Stimulated activated CD4-positive, alpha-beta T cell treated with anti-CD3 and anti-CD28 coated beads, Interleukin-4, amount 100 ng/mL, for 24 hours (primary cell): ENCODE measurements at places on chromosomes 12 and 14.

GRCh38 chr12:91406920-91407341, 224.3 kb upstream of the DCN start:
- DNase-seq = peak; percentile 16

DNA sequence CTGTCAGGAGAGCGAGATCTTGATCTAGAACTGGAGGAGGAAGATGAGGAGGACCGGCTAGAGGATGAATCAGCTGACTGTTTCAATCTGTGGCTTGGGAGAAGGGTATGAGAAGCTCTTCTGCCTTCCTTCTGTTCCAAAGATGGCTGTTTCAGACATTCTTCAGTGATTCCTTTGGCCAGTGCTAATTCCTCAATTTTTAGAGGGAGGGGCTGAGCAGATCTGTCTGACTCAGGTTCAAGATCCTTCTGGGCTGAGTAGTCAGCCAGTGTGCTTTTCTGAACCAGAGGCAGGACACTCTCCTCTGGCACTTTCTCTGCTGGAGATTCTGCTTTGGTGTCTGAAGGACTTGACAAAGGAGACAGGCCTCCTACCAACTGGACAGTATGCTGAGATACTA, 15.2 kb downstream of the ACIN1 start:
- DNase-seq = no peak

GRCh38 chr12:93154753-93155480, 222.8 kb upstream of the NUDT4 start:
- DNase-seq = no peak

DNA sequence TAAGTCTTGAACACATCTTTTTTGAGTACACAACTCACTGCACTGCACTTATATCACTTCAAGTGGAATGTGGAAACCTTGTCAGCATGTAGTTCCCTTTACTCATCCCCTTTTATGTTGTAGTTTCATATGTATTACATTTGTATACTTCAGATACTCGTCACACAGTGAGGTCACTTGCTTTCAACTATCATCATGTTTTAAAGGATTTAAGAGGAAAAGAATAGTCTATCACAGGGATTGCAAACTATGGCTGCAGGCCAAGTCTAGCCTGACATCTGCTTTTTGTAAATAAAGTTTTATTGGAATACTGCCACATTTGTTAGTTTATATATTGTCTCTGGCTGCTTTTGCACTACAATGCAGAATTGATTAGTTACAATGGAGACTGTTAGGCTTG, 24.3 kb downstream of the CNOT2 start:
- no peak for DNase-seq

DNA sequence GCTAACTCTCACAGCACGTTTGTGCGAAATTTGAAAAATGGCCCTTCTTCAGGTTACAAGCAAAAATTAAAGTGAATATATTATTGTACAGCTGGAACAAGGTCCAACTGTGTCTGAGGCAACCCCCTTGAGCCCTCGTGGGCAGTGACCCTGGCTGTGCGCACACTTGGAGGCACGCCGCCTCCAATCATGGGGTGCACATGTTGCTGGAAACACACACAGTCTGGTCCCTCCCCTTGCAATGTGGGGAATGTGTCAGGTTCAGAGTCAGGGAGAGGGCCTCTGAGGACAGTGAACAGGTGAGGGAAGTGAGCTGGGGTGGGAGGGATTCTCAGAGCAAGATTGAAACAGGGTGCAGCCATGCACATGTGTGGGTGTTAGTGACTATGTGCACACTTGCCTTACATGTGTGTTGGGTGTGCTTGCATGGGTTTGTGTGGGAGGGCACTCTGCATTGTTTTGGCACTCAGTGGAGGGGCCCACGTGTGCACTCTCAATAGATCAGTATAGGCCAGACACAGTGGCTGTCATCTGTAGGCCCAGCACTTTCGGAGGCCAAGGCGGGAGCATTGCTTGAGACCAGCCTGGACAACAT, 9.6 kb downstream of the TSPAN9 start:
- DNase-seq = no peak

DNA sequence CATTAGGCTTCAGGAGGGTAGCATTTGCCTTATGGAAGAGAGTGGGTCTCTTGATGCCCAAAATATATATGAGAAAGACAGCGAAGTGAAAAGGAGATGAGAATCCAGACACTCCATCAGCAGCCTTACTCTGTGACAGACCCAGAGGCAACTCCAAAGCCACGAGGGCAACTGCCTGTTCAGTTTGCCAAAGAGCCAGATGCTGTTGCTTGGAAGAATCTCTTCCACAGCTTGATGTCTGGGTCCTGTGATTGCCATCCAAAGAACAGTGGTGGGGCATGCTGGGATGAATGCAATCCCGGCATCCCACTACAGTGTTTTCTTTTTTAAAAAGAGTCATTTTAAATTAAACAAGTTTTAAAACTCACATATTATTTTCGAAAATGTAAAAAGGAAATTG, 10.9 kb upstream of the OTX2 start:
- DNase-seq = no peak

- peak; percentile 55 for DNase-seq
Measured at GRCh38 chr12:1811281-1811947, 9.0 kb upstream of the LRTM2 start.

- DNase-seq = no peak
Measured at GRCh38 chr12:33581613-33582122, 142.0 kb upstream of the SYT10 start.

- DNase-seq = peak; percentile 60
Measured at GRCh38 chr14:60753264-60754119, 18.9 kb downstream of the MNAT1 start.

- DNase-seq = no peak
Measured at GRCh38 chr12:40158592-40159111, 52.8 kb upstream of the SLC2A13 start.

DNA sequence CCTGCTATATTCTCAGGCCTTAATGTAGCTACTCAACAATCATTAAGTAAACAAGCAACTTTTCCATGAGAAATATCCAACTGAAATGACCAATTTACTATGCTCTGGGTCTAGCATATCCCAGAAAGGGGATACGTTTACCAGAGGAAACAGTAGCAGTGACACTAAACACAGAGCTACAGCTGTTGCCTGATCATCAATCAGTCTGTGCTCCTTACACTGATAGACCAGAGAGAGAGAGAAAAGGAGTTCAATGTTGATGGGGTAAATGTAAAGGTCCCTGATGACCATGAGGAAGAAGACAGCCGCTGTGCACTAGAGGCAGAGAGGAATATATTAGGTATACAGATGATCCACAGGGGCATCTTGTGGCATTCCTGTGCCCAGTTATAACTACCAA, 397.2 kb upstream of the USP15 start:
- no peak for DNase-seq

DNA sequence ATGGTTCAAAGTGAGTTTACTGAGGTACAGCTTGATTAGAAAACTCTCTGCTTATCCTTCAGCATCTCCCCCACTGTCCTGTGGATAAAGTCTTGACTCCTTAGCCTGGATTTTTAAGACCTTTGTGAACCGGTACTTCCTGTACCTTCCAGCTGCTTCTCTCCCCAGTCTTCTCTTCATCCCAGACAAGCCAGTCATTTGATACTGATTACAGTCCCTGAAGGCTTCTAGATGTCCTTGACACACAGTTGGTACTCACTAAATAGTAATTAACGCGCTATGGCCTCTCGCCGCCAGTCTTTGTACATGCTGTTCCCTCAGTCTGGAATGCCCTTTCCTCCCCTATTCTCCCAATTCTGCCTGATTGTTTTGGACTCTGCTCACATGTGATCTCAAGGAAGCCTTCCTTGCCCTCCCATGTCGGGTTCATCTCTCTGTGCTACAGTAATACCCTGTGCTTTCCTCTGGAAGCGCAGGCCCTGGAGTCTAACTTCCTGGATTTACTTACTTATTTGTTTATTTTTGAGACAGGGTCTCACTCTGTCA, 50.6 kb upstream of the PTGR2 start:
- DNase-seq = no peak

- DNase-seq = no peak
Measured at GRCh38 chr14:99875836-99876235, 82.6 kb downstream of the EML1 start.

GRCh38 chr14:54894995-54895394, 7.6 kb downstream of the GCH1 start:
- DNase-seq = no peak

DNA sequence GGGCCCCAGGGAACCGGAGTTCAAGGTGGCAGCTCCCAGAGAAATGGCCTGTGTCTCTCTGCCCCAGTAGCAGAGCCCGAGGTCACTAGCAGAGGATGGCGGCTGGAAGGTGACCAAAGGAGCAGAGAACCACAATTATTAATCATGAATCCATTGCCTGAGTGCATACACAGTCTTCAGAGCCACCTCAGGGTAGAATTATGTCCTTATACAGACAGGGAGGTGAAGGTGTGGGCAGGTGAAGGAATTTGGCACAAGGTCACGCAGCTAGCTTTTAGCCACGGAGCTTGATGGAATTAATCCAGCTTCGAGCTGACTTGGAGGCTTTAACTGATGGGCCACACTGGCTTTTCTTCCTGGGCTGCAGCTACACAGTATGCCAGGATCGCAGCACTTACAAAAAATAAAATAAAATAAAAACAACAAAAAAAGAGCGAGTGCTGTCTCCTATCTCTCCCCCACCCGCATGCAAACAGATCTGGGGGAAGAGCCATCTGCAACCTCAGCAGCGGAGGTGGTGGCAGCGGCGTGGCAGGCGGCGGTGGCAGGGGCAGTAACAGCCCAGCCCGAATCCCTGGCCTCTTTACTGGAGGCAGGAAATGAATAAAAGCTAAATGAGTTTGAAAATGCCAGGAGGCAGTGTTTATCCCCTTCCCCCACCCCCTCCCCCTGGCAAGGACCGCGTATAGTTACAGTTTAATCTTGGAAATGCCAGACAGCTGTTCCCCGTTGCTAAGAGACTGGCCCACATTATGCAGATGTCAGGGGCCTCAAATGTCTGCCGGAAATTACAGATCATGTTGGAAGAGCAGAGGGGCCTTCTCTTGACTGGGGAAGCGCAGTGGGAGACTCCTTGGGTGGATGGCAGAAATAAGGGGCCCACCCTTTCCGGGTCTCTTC, 93.5 kb downstream of the LRRC74A start:
- peak; percentile 32 for DNase-seq

DNA sequence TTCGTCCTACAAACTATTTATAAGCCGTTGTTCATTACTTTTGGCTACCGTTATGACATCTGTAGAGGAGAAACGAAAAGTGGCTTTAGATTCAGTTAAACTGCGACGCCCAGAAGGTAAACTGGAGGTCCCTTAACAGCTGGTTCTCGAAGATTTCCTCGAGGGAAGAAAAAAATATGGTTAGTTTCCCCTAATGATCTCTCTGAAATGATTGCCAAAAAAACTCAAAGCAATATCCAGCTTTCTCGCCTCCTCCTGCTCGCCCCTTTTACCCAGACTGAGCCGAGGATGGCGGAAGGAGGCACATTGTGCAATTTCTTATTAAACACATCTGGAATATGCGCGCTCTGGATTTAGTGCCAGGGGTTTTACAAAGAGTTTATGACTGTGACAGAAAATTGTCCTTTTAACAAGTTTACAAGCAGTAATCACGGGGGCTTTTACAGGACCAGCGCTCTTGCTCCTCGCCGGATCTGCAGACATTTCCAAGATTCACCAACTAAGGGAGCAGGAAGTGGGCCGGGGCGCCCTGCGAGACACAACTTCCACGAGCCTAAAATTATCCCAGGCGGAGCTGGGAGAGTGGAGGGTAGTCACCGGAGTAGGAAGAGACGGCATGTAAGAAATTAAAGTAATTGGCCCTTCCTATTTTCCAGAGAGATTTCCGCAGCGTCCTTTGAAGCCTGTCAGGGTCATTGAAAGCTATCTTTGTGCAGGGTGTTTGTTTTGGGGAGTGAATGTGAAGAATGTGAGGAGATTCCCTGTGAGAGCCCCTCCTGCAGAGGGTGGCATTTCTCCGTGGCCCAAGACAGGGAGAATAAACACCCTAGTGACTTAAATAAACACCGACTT, 5.6 kb downstream of the SIX1 start:
- DNase-seq = no peak

- no peak for DNase-seq
Measured at GRCh38 chr14:100873096-100873482, 30.4 kb downstream of the RTL1 start.

DNA sequence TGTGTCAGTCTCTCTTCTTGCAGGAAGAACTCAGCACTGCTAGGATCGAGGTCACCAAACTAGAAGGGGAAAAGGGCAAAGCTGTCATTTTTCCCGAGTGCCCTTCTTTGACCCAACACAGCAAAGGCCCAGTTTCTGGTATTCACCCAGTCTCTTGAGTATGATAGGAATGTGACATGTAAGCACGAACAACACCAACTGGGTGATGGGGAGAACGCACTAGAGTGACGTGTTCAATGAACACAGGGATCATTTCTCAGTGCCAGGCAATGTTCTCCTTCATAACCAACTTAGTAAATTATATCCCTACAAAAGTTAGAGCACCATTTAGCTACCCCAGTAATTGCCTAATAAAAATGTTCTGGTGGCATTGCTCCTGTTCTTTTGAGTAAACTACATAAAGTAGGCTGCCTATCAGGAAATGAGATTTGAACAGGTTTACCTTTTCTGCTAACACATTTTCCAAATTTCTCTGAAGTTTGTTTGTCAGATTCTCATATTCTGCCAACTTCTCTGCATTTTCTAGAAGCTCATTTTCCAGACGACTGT, 64.5 kb downstream of the NIN start:
- DNase-seq = no peak

DNA sequence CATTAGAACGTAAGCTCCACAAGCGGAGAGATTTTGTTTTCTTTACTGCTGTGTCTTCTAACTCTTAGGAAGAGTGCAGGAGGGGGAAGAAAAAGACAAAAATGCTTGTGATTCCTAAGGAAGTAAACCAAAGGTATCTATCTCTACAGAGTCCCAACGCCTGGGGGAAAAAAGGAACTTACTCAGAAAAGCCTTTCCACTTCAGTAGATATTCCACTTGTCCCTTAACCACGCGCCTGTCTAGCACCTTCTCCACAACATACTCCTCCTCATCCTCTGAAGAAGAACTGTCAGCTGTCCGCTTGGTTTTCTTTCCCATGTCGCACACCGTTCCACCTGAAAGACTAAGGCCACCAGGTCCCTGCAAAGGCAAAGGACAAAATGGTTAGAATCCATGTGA, 22.6 kb downstream of the CBX5 start:
- DNase-seq = no peak

GRCh38 chr14:92531106-92531873, 17.7 kb downstream of the RIN3 start:
- peak; percentile 45 for DNase-seq

DNA sequence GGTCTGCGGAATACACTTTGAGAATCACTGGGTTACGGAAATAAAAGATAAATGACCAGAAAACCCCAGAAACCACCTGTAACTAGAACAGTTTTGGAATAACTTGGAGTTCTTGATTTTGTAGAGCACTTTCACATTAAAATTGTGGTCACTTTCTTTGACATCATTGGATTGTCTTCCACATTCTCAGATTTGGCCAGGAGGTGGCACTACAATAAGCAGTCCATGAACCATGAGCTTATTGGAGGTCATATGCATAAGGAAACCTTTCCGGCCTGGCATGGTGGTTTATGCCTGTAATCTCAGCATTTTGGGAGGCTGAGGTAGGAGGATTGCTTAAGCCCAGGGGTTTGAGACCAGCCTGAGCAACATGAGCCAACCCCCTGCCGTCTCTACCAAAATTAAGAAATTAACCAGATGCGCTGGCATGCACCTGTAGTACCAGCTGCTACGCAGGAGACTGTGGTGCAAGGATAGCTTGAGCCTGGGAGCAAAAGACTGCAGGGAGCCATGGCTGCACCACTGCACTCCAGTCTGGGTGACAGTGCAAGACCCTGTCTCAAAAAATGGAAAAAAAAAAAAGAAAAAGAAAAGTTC, 107.7 kb upstream of the CAND1 start:
- peak; percentile 47 for DNase-seq

- DNase-seq = no peak
Measured at GRCh38 chr12:55642267-55642666, 5.6 kb downstream of the OR10P1 start.
